GM13976 (cell line): ENCODE measurements at places on chromosomes 1 and 21.

DNA sequence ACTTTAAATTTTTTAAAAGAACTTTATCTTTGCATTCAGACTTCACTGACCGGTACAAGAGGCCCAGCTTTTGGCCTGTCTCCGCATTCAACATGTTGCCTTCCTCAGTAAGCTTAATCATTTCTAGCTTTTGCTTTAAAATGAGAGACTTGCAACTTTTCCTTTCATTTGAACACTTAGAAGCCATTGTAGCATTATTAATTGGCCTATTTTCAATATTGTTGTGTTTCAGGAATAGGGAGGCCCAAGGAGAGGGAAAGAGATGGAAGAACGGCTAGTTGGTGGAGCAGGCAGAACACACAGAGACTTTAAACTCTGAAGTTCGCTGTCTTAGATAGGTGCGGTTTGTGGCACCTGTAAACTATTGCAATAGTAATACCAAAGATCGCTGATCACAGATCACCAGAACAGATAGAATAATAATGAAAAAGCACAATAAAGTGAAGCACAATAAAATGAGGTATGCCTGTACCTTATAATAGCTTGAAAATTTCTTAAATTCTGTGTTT lies 31.4 kb downstream of the RABGAP1L start:
- no peak for DNase-seq

DNA sequence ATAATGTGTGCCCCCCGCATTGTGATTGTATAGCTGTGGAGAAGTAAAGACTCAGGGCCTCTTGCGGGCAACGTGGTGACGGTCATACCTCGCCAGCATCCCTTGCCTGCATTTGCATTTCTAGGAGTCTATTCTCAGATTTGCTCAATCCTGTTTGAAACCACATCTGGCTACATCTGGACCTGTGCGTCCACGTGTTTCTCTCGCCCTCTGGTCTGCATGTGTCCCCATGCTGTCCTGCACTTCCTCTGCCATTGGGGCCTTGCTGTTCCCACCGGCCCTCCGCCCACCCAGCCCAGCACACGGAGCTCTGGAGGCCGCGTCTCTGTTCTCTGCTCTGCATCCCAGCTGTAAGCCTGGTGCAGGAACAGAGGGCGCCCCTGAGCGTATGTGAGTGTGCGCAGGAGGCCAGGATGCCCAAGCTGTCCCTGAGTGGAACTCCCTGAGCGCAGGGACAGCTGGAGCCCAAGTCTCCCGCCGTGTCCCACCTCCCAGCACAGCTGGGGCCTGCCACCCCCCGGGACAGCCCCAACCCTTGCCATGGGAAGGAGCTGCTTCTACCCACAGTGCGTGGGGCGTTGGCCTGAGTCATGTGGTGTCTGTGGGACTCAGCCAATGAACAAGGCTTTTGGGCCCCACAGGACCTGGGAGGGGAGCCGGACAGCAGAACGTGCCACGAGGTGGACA lies 1.6 kb downstream of the KRTAP10-2 start:
- DNase-seq: no peak

GRCh38 chr1:60227601-60228000 lies 154.0 kb upstream of the C1orf87 start:
- DNase-seq: no peak

DNA sequence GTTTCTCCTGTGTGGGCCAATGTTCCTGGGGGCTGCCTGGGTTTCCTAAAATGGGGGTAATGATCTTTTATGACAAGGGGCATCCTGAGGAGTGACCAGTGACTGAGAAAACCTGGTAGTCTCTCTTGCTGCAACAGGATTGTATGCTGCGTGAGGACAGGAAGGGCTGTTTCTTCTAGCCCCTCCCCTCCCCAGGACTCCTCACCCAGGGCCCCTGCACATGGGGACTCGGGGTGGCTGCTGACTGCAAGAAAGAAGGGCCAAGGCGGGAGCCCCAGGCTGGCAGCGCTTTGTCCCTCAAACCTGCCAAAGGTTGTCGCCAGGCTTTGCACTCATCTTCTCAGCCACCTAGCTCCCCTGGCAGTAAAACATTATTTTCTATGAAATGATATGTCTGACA lies 442.4 kb downstream of the CAMTA1 start:
- DNase-seq: no peak

DNA sequence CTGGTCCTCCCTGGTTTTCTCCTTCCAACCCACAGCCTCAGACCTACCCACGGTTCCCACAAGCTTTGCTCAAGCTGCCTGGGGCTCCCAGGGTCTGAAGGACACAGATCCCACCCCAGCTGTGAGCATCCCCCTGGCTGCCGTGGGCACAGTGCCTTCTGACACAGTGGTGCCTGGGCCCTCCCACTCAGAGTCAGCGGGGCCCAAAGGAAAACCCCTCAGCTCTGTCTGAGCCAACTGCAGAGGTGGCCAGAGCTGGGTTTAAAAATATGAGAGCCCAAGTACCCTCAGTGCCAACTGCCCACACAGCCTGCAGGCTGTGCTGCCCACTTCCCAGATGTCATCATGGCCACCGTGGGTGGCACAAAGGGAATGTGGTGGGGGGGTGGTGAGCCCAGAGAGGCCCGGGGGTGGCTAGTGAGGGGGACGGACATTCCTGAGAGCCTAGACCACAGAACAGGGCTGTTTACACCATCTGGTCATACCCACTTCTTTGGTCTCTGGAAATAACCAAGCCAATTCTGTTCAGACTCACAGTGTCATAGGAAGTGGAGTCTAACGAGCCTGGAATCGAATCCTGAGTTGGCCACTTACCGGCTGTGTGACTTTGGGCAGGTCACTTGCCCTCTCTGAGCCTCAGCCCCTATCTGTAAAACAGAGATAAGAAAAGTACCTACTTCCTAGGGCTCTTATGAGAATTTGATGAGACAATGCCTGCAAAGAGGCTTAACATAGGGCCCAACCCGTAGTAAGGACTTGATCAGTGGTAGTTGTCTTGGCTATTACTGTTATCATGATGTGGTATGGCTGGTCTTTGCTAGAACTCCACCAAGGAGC lies 85.5 kb downstream of the CAMK2N1 start:
- no peak for DNase-seq

DNA sequence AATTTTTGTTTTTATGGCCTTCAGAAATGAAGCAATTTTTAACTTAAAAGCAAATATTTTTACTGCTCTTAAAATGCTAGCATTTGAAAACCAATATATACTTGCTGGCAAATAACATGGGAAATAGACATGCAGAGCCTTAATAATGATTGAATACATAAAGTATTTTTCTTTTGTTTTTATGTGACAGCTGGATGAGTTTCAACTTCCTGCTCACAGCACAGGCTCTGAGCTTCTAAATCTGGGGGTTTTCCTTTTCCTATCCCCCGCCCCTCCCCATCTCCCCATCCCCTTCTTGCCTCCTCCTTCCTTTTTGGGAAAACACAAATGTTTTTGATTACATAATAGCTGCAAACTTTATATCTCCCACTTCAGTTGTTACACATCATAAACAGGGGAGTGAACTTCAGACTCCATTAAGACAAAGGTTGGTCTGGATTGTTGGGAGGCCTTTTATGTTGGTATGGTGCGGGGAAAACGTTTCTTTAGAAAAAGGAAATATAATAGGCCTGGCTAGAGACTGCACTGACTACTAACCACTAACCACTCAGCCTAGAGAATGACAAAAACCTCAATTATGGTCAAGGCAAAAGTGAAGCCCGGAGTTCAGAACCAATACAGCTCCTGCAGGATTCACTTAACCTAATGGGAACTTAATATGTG lies 116.1 kb upstream of the GORAB start:
- DNase-seq: no peak

- DNase-seq: no peak
Observed at GRCh38 chr1:220747437-220748088, 559 bp upstream of the MTARC2 start.

GRCh38 chr21:14270631-14271030 lies 54.7 kb downstream of the RBM11 start:
- no peak for DNase-seq

DNA sequence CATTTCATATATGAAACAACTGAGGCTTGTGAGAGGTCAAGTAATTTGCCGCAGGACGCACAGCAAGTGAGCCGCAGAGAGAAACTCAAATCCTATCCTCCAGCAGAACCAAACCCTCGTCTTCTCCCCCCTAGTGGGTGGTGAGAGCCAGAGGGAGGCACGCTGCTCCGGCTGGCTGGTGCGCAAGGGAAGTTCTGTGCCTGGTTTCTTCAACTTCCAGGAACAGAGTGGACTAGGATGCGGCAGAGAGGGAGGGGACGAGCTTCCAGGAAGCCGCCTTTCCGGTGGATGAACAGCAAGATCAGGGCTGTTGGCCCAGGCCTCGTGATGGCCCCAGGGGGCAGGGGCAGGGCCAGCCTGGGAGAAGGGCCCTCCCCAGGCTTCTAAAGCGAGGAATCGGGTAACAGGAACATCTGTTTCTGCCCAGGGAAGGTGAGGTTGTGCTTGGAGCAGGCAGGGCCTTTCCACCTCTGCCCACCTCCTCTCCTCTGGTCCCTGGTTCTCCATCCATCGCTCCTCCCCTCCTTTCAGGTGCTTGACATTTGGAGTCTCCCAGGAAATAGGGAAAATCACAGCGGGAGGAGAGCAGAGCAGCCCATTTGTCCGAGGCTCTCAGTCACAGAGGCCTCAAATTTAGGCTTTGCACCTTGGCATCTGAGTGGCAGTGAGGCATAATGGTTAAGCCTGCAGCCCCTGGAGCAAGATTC lies 16.8 kb upstream of the PDIK1L start:
- no peak for DNase-seq

DNA sequence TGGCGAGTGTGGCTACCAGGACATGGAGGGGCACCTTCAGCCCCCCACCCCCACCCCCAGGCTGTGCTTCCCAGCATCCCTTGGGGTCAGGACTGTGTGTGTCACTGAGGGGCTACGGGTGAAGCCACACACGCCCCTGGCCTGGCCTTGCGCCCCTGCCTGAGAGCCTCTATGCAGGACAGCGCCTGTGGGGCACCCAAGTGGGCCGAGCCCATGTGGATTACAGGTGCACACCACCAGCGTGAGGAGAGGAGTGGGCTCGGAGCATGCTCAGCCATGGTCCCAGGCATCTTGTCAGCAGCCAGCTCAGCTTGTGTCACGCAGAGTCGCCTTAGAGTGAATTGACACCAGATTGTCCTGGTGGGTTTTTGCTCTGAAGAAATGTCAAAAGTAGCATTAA lies 27.9 kb downstream of the FAAP20 start:
- no peak for DNase-seq
